ENCODE measurements at places on chromosomes 5 and 9.

- no peak for DNase-seq
These were observed 206.9 kb downstream of the CRB2 start for GRCh38 chr9:123562844-123563346.

GRCh38 chr9:136336156-136336870 lies 9.0 kb downstream of the GPSM1 start:
- DNase-seq = no peak

GRCh38 chr5:75342836-75343235 lies 5.8 kb downstream of the HMGCR start:
- no peak for DNase-seq

- DNase-seq = no peak
These were observed 30.0 kb upstream of the SLC12A7 start for GRCh38 chr5:1141834-1142233.

GRCh38 chr5:172608773-172609172 lies 32.3 kb upstream of the NEURL1B start:
- DNase-seq = no peak

- DNase-seq = no peak
These were observed 89.1 kb upstream of the PTPRD start for GRCh38 chr9:10701906-10702305.

- DNase-seq = peak; percentile 27
These were observed 697 bp downstream of the SLC1A1 start for GRCh38 chr9:4490705-4491625.

DNA sequence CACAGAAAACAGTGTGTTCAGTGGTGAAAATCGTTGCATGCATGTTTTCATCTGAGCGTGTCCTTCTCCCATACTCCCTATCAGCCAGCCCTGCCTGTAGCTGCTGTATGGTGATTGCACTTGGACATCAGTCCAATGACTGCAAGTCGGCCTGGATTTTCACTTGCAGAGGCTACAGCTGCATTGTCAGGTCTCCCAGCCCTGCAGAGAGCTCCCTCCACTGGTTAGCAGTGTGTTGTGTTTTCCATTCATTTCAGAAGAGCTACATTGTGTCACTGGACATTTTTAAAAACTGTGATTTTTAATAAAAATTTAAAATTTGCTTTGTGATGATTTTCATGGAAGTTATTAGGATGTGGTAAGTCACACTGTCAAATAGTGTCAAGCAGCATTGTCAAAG lies 96.6 kb downstream of the SYK start:
- no peak for DNase-seq

GRCh38 chr9:128927731-128928411 lies 7.1 kb downstream of the PHYHD1 start:
- peak; percentile 63 for DNase-seq

GRCh38 chr9:129493706-129494047 lies 127.2 kb downstream of the C9orf50 start:
- DNase-seq = no peak

DNA sequence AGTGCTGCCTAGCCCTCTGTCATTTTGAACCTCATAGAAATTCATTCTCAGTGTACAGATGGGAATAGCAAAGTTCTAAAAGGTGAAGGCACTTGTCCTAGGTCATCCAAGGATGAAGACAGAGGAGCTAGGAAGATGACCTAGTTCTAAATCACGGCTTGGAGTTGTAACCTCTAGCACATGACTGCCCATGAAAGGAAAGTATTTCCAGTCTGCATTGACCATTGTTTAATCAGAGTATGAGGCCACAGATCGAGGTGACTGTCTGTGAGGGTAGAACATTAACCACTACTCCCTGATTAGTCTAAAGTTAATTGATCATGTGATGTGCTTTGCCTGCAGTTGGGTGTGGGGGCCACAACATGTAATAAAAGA lies 674 bp upstream of the TNFSF15 start:
- no peak for DNase-seq

DNA sequence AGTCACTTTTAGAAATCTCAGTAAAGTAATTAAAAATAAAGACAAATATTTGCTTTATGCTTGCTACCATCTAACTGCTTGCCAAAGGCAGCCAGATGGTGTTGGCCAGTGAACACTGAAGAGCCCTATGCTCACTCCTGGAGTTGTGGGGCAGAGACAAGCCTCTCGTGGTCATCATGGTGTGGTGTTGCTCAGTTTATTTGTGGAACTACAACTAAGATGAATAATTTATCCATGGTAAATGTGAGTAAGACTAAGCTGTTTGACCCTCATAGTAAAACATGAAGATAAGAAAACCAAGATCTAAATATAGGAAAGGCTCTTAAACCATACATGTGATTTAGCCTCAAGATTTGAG lies 100.7 kb downstream of the PDE8B start:
- no peak for DNase-seq

- DNase-seq = no peak
These were observed 11.5 kb upstream of the F2RL1 start for GRCh38 chr5:76807296-76807695.

GRCh38 chr9:71875345-71875744 lies 35.6 kb downstream of the ABHD17B start:
- no peak for DNase-seq

DNA sequence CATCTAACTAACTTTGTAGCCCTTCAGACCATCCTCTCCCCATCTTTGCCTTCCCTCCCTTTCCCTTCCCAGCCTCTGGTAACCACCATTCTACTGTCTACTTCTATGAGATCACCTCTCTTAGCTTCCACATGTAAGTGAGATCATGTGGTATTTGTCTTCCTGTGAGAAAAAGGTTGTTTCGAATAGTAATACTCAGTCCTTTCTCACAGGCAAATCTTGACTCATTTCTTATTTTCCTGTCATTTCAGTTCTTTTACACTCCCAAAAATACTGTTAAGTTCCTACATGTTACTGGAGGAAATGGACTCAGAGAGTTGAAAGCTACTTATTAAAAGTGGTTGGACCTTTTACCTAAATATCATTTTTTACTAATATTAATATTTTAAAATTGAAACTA lies 82.1 kb downstream of the SLF1 start:
- DNase-seq = no peak

- DNase-seq = no peak
These were observed 78.2 kb upstream of the ARAP3 start for GRCh38 chr5:141760193-141760592.

DNA sequence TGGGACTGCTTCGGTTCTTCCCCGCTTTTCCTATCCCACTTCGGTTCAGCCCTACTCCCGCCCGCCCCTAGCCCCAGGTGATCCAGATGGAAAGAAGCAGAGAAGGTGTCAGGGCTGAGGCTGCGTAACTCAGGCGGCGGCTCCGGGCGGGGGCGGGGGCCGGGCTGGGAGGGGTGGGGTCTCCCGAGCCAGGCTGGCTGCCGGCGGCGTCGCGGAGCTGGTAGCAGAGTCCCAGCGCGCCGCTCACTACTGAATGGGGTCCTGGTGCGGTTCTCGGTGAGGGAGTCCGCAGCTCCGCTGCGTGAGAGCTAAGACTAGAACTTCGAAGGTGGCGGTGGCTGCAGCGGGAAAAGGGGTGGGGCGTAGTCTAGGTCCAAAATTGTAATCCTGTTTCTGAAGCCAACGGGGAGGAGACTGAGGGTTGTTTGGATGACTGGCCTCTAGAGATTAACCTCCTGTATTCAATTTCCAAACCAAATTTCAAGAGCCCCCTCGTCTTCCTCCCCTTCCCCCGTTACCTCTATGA lies 1.4 kb downstream of the PRR16 start:
- DNase-seq = no peak

Data from GM12892 (cell line).